HFFc6 (cell line): ENCODE measurements at places on chromosomes 3 and 15. TPM values are rescaled to one million over a fixed set of nuclear protein-coding genes. Genes with fewer than 3 reads are reported as not detected.

CFAP91 gene
- not detected in 3 replicates for total RNA-seq

ACOX2 gene
- 9.7 to 12.7 TPM (median 11.9 TPM) in 3 replicates for total RNA-seq

CLCN2 gene
- total RNA-seq = 3.8 to 5.9 TPM (median 4.7 TPM) in 3 replicates

RAMAC gene
- total RNA-seq = 18.6 and 21.8 TPM in 2 replicates

CCNB2 gene
- 22.9 to 60.0 TPM (median 45.4 TPM) in 3 replicates for total RNA-seq

- H3K4me1 ChIP-seq = peaks cover 59% of the 10 kb centered on the region
- peaks cover 6% of the 10 kb centered on the region for H3K36me3 ChIP-seq
- H3K27ac ChIP-seq = peak overlapping the region; percentile 61
- H3K4me3 ChIP-seq = no peak overlapping the region
Measured at GRCh38 chr3:48431224-48432029, 1.5 kb upstream of the PLXNB1 start.

GRCh38 chr3:94431876-94432570, 369.2 kb downstream of the NSUN3 start:
- H3K4me1 ChIP-seq = peaks cover 10% of the 10 kb centered on the region
- H3K4me3 ChIP-seq = no peak overlapping the region
- H3K36me3 ChIP-seq = no peaks in the 10 kb centered on the region
- H3K27me3 ChIP-seq = no peaks in the 10 kb centered on the region; the same call in 1 of the 2 replicates

DNA sequence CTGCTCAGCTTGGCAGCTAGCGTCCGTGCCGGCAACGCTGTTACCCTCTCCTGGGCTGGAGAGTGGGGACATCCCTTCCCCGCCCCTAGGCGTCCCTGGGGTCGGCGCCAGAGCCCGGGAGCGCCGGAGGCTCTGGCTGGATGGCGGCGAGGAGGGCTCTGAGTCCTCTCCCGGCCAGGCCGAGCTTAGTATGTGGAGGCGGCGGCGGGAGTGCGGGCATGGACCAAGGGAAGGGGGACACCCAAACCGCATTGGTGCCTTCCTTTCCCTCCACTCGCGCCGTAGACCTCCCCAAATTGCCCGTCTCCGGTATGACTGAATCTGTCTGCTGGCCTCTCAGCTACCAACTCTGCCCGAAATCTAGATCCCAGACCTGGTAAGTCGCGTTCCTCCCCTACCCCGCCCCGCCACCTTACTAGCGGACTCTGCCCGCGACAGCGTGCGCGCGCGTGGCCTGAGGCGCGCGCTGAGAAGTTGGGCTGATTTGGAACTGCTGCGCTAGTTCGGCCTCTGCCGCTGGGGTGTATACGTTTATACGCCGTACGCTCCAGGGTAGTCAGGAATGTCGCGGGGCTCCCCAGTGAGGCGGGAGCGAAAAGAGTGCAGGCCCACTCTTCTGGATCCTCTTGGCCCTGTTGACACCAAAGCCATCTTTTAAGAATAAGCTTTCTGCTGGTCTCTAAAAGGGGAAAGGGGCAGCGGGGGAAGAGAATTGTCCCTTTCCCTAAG, 12.2 kb downstream of the ZIC1 start:
- no peak overlapping the region for H3K4me3 ChIP-seq
- no peak overlapping the region for H3K27ac ChIP-seq
- H3K4me1 ChIP-seq = peaks cover 21% of the 10 kb centered on the region; the same call in 1 of the 2 replicates
- DNase-seq = no peak
- peaks cover 49% of the 10 kb centered on the region for H3K27me3 ChIP-seq

- H3K4me3 ChIP-seq = no peak overlapping the region
- peaks cover 43% of the 10 kb centered on the region for H3K4me1 ChIP-seq
- no peak overlapping the region for H3K27ac ChIP-seq
- DNase-seq = peak; percentile 96
- H3K36me3 ChIP-seq = no peaks in the 10 kb centered on the region
Measured at GRCh38 chr3:185084901-185085300, 68.0 kb downstream of the C3orf70 start.

DNA sequence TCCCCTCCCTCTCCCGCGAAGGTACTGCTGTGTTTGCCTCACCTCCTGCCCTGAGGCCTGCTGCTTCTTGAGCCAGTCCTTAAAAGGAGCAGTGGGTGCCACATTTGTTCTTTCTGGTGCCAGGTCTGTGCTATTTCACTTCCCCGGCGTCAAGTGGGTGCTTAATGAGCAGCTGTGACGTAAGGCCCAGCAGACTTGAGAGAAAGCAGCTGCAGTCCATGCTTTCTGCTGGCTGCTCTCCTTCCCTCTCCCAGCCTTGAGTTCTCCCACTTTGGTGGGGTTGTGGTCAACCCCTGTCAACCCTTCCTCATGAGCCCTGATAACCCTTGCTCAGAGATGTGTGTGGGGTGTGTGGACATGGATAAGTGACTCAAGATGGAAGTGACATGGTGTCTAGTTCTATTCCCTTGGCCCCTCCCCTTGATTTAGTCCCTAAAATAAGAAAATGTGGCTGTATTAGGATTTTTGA, 6.9 kb downstream of the INAFM2 start:
- H3K27me3 ChIP-seq = peaks cover 7% of the 10 kb centered on the region
- DNase-seq = no peak
- H3K36me3 ChIP-seq = peaks cover 20% of the 10 kb centered on the region; the same call in 1 of the 2 replicates
- peaks cover 75% of the 10 kb centered on the region for H3K4me1 ChIP-seq
- no peak overlapping the region for H3K4me3 ChIP-seq

- DNase-seq = no peak
- no peaks in the 10 kb centered on the region for H3K27me3 ChIP-seq
- H3K4me1 ChIP-seq = peaks cover 23% of the 10 kb centered on the region
- H3K27ac ChIP-seq = no peak overlapping the region
- H3K4me3 ChIP-seq = no peak overlapping the region
- peaks cover 12% of the 10 kb centered on the region for H3K36me3 ChIP-seq
Measured at GRCh38 chr3:30453360-30454039, 152.9 kb upstream of the TGFBR2 start.

GRCh38 chr15:69725275-69725674, 272.7 kb downstream of the RPLP1 start:
- H3K4me3 ChIP-seq = no peak overlapping the region
- DNase-seq = no peak
- peaks cover 41% of the 10 kb centered on the region for H3K27me3 ChIP-seq
- H3K27ac ChIP-seq = no peak overlapping the region
- H3K4me1 ChIP-seq = peaks cover 13% of the 10 kb centered on the region

DNA sequence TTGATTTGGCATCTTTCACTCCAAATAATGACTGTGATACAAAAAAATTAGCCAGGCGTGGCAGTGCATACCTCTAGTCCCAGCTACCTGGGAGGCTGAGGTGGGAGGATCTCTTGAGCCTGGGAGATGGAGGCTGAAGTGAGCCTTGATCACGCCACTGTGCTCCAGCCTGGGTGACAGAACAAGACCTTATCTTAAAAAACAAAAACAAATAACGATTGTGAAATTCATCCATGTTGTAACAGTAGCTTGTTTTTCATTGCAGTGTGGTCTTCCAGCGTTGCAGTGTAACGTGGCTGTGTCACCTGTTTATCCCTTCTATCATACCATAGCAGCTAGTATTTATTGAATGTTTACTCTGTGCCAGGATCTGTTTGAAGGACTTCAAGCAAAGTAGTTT, 120.9 kb downstream of the ITPR1 start:
- H3K27ac ChIP-seq = no peak overlapping the region
- H3K4me3 ChIP-seq = no peak overlapping the region
- H3K27me3 ChIP-seq = peaks cover 15% of the 10 kb centered on the region

DNA sequence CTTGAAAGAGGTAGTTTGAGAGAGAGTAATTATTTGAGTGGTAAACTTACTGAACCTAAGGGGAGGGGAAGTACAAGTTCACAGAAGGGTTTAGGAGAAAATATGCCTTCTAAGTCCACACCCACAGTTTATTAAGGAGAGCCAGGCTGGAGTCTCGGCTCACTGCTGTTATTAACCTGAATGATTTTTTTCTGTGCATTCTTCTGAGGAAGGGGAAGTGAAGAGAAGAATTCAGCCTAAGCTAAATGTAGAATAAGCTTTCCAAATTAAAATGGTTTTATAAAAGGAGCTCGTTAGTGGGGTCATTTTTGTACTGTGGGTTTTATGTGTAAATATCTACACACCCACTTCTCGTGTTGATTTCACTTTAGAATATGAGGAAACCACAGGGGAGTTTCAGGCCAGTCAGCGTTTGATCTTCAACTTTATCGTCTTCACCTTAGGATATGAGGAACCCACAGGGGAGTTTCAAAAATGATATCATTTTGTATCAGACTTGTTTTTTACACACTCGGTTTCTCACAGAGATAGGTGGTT, 1.5 kb downstream of the WHAMM start:
- H3K27ac ChIP-seq = peak overlapping the region; percentile 84
- no peaks in the 10 kb centered on the region for H3K27me3 ChIP-seq
- peaks cover 30% of the 10 kb centered on the region for H3K4me1 ChIP-seq
- peak overlapping the region; percentile 94 for H3K4me3 ChIP-seq
- H3K36me3 ChIP-seq = peaks cover 14% of the 10 kb centered on the region; the same call in 1 of the 2 replicates
- no peak for DNase-seq

DNA sequence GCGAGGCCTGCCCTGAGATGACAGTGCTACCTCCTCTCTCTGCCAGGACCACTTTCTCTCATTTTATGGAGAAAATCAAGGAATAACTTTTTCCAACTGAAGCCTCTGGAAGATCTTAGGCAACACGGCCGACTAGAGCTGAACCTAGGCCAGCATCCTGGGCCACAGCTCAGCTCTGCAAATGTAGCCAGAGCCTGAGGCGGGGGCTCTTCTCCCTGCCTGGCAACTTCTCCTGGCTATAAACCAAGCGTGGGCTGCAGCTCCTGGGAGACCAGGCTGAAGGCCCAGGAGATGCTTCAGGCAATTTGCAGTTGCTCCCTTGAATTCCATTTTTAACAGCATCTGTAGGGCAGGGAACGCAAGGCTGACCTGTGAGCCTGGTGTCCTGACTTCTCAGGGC, 74.9 kb downstream of the CEMIP start:
- peaks cover 10% of the 10 kb centered on the region for H3K4me1 ChIP-seq
- H3K4me3 ChIP-seq = no peak overlapping the region
- H3K36me3 ChIP-seq = peaks cover 11% of the 10 kb centered on the region; the same call in 1 of the 2 replicates

DNA sequence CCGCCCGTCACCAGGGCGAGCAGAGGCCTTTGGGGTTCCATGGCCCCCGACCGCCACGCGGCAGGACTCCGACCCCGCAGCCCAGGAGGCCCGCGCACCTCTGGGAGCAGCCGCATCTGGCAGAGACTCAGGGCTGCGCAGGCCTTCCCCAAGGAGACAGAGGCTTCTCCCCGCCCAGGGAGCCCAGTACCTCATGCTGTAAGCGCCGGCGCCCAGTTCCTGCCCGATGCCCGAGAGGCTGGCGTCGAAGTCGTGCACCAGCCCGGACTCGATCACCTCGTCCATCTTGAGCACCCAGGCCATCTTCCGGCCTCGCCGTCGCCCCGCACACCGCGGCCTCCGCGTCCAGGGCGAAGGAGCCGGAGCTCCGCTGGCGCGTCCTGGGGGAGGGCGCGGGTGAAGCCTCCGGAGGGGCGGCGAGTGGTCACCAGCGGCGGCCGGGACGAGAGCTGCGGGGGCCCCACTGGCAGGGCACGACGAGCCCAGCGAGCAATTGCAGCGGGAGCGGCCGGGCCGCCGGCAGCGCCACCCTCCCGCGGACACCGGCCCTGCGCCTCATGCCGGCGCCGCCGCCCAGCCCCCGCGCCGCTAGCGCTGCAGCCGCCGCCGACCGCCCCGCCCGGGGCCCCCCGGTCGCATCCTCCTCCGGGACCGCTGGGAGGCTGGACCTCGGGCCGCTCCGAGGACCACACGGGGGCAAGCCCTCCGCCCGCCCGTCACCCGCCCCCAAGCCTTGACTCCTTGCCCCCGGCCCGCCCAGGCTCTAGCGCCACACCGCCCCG, 468 bp downstream of the UBP1 start:
- H3K36me3 ChIP-seq = peaks cover 22% of the 10 kb centered on the region
- peaks cover 53% of the 10 kb centered on the region for H3K4me1 ChIP-seq
- DNase-seq = peak; percentile 12
- H3K4me3 ChIP-seq = peak overlapping the region; percentile 99
- peaks cover 6% of the 10 kb centered on the region for H3K27me3 ChIP-seq

- H3K4me3 ChIP-seq = no peak overlapping the region
- no peak overlapping the region for H3K27ac ChIP-seq
- peaks cover 12% of the 10 kb centered on the region for H3K4me1 ChIP-seq
- no peak for DNase-seq
- H3K27me3 ChIP-seq = peaks cover 2% of the 10 kb centered on the region; the same call in 1 of the 2 replicates
Measured at GRCh38 chr3:25621087-25621486, 43.6 kb downstream of the TOP2B start.

- H3K4me3 ChIP-seq = no peak overlapping the region
- H3K36me3 ChIP-seq = no peaks in the 10 kb centered on the region
- no peaks in the 10 kb centered on the region for H3K4me1 ChIP-seq
- H3K27ac ChIP-seq = no peak overlapping the region
- H3K27me3 ChIP-seq = no peaks in the 10 kb centered on the region
- no peak for DNase-seq
Measured at GRCh38 chr3:140151321-140151720, 216.3 kb downstream of the CLSTN2 start.
